ENCODE measurements at places on chromosomes 11 and 22.

DNA sequence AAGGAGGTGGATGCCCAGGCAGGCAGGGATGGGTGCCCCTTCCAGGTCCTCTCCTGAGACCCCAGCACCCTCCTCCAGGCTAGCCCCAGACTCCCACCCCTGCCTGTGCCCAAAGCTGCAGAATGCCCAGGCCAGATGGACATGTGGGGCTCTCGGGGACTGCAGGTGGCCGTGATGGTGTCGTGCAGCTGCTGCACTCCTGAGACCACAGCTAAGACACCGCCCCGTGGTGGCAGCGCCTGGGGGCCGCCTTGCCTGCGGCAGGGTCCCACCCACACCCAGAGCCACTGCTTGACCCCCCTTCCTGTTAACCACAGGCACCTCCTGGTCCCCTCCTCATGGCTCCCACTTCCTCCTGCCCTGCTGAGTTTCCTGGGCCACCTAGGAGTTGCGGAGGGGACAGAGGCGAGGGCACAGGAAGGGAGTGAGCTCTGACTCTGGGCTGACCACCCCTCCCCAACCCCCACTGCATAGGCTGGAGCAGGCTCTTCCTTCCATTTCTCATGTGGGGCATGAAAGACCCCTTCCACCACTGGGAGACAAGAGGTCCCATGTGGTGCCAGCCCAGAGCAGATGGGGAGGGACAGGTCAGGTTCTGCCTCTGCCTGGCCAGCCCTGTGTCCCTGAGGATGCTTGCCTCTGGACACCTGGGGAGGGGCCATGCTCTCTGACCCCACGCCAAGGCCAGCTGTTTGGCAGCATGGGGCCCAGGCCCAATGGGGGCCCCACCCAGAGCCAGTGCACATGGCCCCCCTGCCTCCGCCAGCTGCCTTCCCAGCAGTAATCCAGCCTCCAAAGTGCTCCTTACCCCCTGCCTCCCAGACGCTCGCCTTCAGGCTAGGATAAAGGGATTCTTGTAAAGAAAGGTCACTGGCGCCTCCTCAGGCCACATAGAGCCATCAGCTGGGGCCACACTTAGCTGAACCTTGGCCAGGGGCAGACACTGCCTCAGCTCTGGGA, 29.3 kb downstream of the OSBPL5 start:
- DNase-seq, result no peak

DNA sequence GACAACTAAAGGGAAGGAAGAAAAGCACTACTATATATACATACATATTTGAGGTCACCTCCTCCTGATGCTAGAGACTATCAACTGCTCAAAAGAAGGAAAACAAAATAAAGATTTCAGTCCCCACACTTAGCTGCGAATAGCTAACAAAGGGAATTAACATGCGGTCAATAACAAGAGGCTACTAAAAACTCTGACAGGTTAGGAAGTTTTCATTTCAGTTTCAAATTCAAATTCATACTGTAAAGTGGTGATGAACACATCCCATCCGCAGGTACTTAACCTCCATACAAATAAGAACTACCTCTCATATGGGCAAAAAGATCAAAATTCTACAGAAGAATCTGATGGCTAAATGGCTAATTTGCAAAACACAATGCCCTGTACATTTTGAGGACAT, 2.6 kb downstream of the NAP1L4 start:
- no peak for DNase-seq

- no peak for DNase-seq
These were observed 8.5 kb downstream of the SH3BP1 start for GRCh38 chr22:37647928-37648327.

GRCh38 chr11:29318134-29318845, 698.5 kb downstream of the KCNA4 start:
- DNase-seq, result no peak

GRCh38 chr22:46290121-46290842, 6.4 kb upstream of the GTSE1 start:
- DNase-seq, result no peak

DNA sequence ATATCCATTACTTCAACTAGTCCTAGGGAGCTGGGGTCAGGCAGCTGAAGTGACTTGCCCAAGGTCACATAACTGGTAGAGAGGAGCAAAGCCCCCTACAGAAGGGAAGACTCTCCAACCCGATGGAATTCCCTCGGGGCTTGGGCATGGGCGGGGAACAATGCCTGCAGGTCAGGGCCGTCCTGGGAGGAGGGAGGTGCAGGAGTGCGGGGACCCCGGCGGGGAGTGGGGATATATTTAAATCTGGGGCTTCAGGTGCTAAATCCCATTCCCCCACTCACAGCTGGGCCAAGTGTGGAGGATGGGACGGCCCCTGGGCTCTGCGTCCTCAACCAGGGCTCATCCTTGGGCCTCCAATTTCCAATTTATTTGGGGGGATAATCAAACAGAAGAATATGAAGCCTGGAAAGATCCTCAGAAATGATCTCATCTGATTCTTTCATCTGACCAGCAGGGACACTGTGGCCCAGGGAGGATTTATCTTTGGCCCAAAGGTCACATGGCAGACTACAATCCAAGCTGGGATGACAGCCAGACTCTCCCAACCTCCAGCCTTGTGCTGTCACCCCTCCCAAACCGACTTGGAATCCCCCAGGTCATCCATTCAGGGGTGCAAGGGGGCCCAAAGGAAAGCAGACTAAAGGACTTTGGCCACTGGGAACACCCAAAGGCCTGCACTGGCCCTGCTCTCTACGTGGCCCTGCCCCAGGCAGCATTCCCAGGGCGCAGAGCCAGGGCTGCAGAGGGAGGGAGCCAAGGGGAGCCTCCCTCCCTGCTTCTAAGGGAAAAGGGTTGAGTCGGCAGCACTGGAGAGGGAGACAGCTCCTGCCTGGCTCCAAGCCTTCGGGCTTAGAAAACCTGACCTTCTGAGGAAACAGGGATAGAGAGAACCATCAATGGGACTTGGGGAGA, 8.7 kb upstream of the C1QTNF6 start:
- DNase-seq, result no peak

GRCh38 chr11:119015054-119015611, 3.0 kb downstream of the RPS25 start:
- DNase-seq, result no peak

DNA sequence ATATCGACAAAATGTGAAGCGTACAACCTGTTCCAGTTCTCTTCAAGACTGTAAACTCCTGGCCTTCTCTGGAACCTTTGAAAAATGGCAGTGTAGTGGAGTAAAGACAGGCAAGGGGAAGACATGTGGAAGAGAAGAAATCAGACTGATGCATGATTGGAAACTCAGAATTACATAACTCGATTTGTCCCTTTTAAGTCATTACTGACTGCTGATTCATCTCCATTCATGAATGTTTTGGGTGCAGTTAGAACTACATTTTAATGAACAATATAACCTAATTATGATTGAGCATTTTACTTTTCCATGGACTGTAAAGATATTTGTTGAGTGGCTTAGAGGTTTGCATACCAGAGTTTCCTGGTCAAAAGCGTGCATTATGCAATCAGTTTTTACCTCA, 32.9 kb downstream of the FAT3 start:
- no peak for DNase-seq

DNA sequence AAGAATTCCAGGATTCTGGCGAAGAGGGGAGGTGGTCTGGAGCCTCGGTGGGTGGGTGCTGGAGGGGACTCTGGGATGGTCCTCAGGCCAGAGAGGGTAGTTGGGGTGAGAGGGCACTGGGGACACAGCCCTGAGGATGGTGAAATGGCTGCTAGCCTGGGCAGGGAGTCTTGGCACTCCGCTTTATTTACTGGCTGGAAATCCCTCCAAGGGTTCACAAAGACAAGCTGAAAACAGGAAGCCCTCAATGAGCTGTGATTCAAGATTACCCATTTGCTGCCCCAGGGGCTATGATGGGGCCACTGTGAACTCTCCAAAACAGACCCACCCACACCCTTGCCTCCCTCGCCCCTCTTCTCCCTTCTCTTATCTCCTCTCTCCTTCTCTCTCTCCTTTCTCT, 71.9 kb downstream of the FBXO7 start:
- no peak for DNase-seq

DNA sequence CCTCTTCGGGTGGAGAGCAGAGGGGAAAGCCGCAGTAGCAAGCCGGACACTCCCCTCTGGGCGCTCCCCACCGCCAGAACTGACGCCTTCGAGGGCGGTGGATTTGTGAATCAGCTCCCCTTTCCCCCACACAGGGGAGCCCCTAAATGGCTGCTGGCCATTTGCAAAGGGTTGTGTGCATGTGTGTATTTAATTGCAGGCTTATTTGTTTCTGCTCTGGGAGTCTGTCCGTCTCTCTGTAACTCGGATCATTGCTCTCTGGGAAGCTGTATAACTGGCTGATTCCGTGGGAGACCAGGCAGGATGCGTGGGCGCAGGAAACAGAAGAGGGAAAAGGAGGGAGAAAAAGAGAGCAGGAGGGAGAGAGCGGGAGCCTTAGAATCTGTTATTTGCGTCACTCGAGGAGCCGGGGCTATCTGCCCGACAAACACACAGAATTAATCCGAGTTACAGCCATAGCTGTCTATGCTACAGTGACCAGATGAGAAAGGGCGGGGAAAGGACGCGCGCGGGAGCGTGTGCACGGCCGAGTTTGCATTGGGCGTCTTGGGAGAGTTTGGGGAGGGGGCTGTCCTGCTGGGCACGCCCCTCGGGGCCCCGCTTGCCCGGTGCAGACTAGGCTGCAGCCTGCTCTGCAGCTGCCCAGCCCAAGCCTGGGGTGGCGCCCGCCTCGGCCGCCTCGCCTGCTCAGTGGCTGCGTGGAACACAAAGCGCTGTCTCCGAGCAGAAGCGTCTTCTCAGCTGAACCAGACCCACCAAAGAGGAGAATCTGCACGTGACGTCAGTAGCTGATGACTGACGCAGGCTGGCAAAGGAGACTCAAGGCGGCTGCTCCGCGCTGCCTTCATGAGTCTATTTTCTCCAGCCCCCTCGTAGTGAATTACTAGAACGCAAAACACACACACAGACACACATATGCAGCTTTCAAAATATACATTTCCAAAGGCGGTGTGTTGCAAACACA, 105.3 kb upstream of the HSD17B12 start:
- DNase-seq, result no peak

DNA sequence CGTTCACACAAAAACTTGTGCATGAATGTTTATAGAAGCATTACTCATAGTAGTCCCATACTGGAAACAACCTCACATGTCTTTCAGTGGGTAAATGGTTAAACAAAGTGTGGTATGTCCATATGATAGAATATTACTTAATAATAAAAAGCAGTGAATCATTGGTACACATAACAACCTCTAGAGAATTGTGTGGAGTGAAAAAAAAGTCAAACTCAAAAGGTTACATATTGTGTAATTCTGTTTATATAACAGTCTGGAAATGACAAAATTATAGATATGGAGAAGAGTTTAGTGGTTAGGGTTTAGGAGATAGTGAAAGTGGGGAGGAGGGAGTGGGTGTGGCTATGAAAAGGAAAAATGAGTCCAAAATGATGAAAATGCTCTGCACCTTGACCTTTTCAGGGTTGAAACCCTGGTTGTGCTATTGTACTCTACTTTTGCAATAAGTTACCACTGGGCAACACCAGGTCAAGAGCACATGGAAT, 243.4 kb upstream of the DDI1 start:
- no peak for DNase-seq

DNA sequence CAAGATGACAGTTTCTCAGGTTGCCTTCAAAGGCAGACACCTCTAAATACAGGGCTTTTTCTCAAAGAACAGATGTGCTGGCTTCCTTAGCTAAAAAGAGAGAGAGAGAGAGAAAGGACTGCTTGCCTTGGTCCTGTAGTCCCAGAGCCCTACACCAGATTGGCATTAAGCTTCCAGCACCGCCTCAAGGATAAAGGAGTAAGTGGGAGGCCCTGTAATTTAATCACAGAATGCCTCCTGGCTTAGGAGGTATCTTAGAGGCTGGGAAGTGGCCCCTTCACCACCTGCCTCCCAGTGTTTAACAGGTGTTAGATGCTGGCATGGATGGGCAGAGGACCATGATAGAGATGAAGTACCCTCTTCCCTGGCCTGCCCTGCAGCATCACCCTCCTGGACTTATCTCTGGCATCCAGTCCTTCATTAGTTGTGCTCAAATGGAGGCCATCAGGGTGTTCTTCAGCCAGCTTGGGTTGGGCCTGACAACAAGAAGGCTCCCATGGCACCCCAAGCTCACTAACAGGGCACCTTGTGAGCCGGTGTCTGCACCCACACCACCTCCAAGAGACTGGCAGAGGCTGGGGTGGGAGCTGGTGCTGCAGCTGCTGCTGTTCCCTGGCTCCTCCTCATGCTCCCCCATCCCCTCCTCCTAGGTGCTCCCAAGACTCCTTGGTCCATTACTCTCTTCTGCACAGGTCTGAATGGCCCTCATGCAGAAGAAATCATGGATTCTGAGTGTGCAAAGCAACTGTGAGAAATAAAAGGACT, 32.5 kb downstream of the ABCC8 start:
- no peak for DNase-seq

DNA sequence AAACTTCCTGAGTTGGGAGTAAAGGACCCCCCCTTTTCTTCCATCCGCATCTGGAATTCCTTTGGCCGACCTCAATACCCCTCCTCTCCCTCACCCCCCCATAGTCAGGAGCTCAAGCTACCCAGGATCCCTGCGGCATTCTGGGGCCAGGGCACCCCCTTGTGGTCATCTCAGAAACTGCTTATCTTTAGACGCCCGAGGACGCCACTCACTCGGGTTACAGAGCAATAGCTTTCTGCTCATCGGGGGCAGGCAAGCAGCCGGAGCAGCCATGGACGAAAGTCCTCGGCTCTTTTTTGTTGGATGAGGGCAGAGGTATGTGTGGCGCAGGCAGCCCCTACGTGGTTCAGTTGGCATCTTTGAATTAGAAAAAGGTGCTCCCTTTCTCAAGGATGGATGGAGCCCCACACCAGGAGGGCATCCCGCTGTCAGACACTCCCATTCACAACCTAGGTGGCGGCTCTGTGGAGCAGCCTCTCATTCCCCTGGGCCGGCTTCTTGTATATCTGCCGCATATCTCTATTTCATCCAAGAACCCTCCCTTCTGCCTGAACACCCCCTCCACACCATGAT, 2.3 kb downstream of the C1QTNF5 start:
- DNase-seq, result peak; percentile 58

DNA sequence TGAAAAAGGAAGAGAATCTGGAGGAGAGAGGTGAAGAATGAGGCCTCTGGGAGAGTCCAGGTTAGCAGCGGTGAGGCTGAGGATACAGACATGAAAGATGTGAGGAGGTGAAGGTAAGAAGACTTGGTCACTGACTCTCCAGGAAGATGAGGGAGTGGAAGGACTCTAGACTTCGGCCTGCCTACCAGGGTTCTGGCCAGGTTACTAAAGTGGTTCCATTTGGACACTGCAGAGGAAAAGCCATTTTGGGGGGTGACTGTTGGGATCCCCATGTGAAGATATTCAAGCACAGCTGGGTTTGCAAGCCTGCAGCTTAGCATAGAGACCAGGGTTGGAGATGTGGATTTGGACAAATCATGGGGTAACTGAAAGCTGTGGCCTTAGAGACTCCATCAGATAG, 7.8 kb downstream of the DCHS1 start:
- no peak for DNase-seq

Data from activated T-cell treated with anti-CD3 and anti-CD28 coated beads for 24 hours (primary cell).